Activated naive CD4-positive, alpha-beta T cell treated with Interleukin-2 at 50 U/mL for 16 hours (primary cell): ENCODE measurements at places on chromosomes 1 and 21.

DNA sequence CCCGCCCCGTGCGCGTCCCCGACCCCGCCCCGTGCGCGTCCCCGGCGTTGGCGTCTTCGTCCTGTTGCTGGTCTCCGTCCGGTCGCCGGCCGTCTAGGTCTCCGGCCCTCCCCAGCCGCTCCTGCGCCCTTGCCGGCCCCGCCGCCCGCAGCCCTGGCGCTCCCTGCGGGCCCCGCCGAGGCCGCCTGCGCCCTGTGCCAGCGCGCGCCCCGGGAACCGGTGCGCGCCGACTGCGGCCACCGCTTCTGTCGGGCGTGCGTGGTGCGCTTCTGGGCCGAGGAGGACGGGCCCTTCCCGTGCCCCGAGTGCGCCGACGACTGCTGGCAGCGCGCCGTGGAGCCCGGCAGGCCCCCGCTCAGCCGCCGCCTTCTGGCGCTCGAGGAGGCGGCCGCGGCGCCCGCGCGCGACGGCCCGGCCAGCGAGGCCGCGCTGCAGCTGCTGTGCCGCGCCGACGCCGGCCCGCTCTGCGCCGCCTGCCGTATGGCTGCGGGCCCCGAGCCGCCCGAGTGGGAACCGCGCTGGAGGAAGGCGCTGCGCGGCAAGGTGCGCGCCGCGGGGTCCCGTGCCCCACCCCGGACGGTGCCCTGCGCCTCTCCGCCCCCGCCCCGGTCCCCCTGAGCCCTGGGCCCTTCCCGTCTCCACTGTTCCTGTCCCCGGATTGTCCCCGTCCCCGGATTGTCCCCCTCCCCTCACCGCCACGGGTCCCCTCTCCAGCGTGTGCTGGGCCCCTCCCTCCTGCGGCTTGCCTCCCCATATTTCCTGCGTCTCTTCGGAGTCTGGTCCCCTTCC lies at the start of gene RNF187:
RNF187 (plus strand) TSS at position 47 of the 789 bp plus-strand sequence.
- peak; percentile 87 for DNase-seq

DNA sequence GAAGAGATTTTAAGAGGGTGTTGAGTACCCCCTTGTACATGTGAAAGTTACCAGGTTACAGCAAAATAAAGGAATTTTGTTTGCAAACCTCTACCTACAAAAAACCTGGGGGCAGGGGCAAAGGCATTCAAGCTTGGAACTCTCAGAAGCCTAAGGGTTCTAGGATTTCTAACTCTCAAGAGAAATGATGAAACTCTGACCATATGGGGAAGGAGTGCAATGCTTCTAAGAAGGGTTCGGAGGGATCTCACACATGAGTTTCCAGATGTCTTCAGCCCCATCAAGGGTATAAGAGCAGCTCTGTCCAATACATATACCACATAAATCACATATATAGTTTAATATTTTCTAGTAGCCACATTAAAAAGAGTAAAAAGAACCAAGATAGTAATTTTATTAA lies 7.3 kb upstream of the FCGR2A start:
- DNase-seq, result no peak

DNA sequence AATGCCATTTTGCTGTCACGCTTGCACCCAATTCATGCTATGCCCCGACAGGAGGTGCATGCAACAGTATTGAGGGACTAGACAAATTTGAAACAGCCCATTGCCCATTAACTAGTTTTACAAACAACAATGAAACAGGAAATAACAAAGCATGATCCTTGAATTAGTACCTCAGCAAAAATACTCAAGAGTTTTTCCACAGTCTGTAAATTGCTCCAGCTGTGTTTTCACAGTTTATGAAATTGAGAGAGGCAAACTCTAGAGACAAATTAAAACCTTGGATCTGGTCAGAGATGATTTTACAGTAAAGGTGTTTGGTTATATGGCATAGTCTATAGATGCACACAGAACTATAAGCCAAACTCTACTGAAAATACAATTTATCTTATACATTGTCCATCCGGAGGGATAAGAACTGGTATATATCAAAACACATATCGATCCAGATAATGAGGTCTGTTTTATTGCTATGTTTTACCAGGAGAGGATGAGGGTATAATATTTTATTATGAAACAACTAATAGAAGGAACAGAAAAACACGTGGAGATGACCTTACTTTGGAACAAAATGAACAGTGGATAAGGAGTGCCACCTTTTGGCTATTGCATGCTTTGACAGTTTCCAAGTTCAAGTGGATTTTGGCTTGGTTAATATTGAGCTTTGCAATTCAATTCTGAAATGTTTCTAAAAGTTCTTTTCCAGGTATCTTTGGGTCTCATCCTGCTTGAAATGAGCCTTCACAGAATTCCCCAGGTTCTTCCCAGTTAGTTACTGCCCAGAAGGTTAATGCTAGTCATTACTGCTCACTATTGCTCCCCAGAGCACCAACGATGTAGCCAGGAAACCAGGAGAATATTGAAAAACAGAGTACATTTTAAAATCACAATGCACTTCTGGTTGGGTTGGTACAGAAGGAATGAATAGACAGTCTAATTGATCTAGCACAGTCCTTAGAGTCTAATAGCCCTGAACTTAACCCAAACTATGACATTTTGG lies 45.7 kb downstream of the ZC3H11B start:
- no peak for DNase-seq

- no peak for DNase-seq
Measured at GRCh38 chr1:118934706-118935105, 53.4 kb downstream of the TBX15 start.

- DNase-seq, result no peak
Measured at GRCh38 chr21:41317063-41317392, 427 bp downstream of the FAM3B start.

- no peak for DNase-seq
Measured at GRCh38 chr1:36248250-36248894, 24.1 kb downstream of the THRAP3 start.

- DNase-seq, result no peak
Measured at GRCh38 chr1:5596651-5597050, 395.6 kb downstream of the NPHP4 start.

- DNase-seq, result no peak
Measured at GRCh38 chr1:31523012-31523411, 53.3 kb upstream of the TINAGL1 start.

DNA sequence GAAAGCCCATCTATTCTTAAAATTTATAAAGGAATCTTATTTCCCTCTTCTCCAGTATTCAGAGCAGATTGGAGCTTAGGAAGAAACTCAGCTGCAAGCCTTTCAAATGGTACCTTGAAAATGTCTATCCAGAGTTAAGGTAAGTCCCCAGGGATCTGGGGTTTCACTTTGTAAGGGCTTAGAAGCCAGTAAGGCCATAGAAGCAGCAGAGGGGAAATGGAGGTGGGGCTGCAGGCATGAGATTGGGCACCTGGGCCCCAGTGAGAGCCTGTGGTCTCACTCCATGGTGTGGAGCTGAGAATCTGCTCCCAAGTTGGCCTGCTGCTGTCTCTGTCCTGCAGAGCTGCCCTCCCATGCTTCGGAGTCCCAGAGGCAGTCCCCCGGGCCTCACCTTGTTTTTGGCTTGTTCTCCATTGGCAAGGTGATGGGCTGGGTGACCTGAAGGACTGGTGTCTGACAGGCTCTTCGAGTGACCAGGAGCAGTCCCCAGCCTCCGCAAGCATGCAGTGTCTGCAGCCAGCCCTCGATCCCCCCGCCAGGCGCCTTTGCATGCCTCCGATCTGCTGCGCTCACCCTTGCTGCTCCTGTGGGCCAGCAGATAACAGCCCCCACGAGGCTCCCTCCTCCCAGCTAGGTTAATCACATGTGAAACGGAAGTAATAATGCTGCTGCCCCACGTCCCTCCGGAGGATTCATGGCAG lies 163.1 kb downstream of the PGBD5 start:
- no peak for DNase-seq

- no peak for DNase-seq
Measured at GRCh38 chr1:165407398-165407797, 37.5 kb downstream of the RXRG start.

GRCh38 chr1:66732407-66733166 lies 19.7 kb upstream of the DYNLT5 start:
- DNase-seq, result no peak

GRCh38 chr1:6094801-6095505 lies 49.3 kb downstream of the KCNAB2 start:
- DNase-seq, result no peak

GRCh38 chr1:245317217-245317616 lies 162.4 kb downstream of the KIF26B start:
- no peak for DNase-seq

DNA sequence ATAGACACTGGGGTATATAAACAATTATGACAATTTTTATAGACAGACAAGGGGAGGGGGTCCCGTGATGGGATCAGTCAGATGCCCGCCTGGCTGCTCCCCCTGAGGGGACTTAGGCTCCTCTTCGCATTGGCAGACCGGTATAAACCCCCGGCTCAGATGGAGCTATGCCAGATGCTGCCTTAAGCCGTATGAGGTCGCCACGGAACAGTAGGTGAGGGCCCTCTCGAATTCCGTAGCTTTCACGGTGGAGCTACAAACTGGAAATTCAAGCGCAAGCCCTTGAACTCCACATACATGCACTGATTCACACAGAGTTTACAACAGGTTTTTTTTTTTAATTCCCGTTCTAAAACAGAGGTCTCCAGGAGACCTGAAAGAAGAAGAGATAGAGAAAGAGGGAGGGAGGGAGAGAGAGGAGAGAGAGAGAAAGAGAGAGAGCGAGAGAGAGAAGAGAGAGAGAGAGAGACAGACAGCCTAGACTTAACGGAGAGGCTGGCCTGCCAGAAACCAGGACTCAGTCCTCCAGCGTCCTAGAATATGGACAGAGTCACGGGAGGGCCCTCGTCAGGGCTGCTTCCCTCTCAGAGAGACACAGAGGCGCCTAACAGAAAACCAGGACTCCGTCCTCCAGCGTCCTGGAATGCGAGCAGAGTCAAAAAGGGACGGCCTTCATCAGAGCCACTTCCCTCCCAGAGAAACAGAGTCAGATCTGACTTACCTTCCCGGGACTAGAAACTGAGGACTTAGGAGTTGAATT lies 24.4 kb upstream of the TMEM54 start:
- peak; percentile 10 for DNase-seq

DNA sequence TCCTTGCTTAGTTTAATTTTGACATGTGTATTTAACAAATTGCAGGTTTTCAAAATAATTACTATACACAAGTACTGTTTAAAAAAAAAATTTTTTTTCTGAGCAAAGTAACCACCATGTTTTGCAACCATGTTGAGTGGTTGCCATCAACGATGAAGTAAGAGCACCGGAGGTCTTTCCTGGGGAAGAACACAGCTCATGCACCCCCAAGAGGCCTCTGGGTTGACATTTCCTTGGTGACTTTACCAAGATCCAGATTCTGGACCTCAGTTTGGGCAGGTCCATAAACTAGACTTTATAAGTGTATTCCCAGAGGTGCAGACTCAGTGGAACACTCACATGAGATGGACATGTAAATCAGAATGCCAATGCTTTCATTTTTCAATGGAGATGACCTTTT lies 36.8 kb upstream of the RALGPS2 start:
- DNase-seq, result no peak

- DNase-seq, result peak; percentile 6
Measured at GRCh38 chr1:205456383-205456867, 580 bp upstream of the BLACAT1 start.

DNA sequence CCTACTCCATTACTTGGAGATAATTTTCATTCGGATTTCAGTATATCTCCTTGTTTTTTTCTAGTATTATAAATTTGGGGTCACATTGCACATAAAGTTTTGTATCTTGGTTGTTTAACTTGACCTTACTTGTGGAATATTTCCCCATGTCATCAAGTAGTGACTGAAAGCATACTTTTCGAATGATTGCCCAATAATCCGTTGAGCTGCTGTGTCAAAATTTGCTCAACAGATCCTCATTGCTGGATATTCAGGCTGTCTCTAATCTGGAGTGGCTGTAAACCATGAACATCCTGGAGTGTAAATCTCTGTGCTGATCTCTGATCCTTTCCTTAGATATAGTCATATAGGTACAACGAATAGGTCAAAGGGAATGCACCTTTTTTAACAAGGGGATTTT lies 4.9 kb downstream of the NIPAL3 start:
- no peak for DNase-seq

DNA sequence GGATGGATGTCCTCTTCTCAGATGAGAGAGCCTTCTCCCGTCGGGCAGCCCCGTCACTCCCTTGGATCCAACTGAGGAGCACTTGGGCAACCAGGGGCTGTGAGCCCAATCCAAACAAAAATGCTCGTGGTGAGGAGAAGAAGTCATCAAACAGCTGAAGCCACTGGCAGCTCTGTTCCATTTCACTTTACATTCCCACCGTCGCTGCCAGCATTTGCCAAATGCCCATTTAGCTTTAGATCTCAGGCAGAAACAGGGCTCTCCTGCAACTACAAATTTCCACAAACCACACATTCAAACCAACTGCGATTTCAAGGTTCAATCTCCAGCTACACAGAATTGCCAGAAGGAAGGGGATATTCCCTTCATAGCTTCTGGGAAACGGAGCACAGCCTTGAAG lies 634.6 kb downstream of the SMYD3 start:
- DNase-seq, result no peak

- DNase-seq, result no peak
Measured at GRCh38 chr1:8911416-8912309, 33.2 kb upstream of the ENO1 start.

DNA sequence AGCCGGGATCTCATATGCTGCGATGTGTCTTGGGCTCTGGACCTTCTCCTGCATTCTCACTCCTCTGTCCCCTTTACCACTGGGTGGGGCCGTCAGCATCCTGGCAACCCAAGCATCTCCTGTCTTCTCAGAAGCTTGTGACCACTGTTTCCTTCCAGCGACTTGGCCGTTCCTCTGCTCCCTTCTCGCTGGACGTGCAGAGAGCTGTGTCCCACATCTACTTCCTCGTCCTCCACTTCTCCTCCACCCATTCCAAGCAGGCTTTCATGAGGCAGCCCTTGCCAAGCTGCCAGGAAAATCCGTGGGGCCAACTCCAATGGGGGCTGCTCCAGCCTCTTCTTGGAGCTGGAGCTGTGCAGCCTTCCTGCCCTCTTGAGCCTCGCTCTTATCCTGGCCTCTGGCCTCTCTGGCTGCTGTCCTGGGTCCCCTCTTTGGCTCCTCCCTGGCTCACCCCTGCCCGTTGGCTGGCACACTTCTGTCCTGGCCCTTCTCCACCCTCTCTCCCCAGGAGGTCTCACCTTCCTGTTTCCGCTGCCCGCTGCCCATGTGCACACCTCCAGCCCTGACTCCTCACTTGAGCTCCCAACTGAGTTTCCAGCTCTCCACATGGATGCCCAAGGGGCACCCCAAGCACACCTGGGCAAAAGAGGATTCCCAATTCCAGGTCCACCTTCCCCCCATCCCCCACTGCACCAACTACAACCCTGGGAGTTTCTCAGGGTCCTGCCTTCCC lies 8.7 kb downstream of the FAM131C start:
- no peak for DNase-seq

GRCh38 chr1:160777486-160778089 lies 18.4 kb upstream of the LY9 start:
- peak; percentile 41 for DNase-seq

- no peak for DNase-seq
Measured at GRCh38 chr1:64073705-64074104, 129.7 kb upstream of the UBE2U start.

DNA sequence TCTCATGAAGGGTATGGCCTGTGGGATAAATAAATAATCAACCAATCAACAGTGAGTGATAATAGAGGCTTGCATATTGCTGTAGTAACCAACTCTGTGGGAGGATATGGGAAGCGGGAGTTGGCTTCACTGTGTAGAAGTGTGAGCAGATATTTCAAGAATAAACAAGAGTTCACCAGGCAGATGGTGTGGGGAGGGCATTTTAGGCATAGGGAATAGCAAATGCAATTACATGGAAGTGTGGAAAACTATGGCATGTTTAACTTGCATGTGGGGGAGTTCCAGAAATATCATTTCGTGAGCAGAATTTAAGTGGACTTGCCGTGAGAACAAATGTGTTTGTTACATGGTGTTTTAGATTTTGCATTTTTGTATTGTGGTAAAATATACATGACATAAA lies 95.2 kb downstream of the SPATA46 start:
- no peak for DNase-seq
